Activated T-helper 1 cell treated with anti-CD3 and anti-CD28 coated beads, Interleukin-12 subunit alpha, Interleukin-12 subunit beta, Interleukin-2, Interleukin-4 antibody, amounts not matched to agents 30 ng/mL and 10 ng/mL and 1 ng/mL, durations not matched to agents 14 hours and 24 hours and 36 hours (primary cell): ENCODE measurements at places on chromosomes 13 and 19. TPM values are rescaled to one million over a fixed set of nuclear protein-coding genes. Genes with fewer than 3 reads are reported as not detected.

Gene CCL25
- total RNA-seq: not detected in 2 replicates

Gene ZNF223
- total RNA-seq: 0.18 TPM in 1 of 2 replicates, not detected in the other

DNA sequence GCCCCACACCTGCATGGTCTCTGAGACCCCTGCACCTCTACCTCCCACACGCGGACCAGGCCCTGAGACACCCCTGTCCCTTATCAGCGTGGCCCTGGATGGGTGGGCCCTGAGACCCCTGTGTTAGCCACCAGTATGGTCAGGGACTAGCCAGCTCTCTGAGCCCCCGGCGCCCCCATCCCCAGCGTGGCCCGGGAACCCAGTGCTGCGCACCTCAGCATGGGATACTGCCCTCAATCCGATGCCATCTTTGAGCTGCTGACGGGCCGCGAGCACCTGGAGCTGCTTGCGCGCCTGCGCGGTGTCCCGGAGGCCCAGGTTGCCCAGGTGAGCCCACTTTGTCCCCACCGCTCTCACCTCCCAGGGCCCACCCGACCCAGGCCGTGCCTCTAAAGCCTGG lies 5.0 kb upstream of the ARHGAP45 start:
- H3K4me1 ChIP-seq: peaks cover 18% of the 10 kb centered on the region
- H3K27ac ChIP-seq: no peak overlapping the region
- no peaks in the 10 kb centered on the region for H3K27me3 ChIP-seq
- DNase-seq: no peak
- H3K4me3 ChIP-seq: no peak overlapping the region

GRCh38 chr19:50266896-50267295 lies 62.3 kb downstream of the KCNC3 start:
- no peak overlapping the region for H3K4me3 ChIP-seq
- H3K4me1 ChIP-seq: no peaks in the 10 kb centered on the region
- no peaks in the 10 kb centered on the region for H3K36me3 ChIP-seq
- no peak overlapping the region for H3K27ac ChIP-seq
- peaks cover 4% of the 10 kb centered on the region for H3K27me3 ChIP-seq

GRCh38 chr19:13152356-13152973 lies 2.3 kb downstream of the IER2 start:
- H3K36me3 ChIP-seq: peaks cover 22% of the 10 kb centered on the region
- DNase-seq: no peak
- peak overlapping the region; percentile 99 for H3K27ac ChIP-seq
- H3K4me3 ChIP-seq: peak overlapping the region; percentile 95

DNA sequence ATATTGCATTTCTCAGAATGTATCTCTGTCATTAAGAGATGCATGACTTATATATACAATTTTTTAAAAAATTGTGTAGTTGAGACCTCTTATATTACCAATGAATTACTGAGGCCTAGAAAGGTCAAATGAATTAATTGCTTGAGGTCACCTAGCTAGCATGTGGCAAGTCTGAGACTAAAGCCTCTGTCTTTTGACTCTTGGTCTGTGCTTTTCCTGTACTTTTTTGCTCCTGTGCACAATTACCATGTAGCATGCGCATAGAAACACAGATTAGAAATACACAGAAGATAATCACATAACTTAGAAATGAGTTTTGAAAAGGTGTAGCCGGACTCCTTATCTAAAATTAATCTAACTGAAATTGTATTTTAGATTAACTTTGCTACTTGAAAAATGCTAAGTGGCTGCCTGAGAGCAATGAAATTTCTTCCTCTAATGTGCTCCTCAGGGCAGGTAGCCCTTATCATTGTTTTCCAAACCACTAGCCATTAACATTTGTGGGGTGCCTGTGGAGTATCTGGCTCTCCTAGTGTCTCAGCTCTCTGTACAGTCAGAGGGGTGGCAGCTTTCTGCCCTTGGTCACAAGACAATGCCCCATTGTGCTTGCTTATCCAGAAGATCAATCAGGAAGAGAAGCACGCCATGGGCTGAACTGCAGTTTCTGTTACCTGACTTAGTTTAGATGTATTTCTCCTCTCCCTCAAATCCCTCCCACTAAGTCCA lies 119.6 kb downstream of the RFC3 start:
- DNase-seq: no peak
- H3K4me3 ChIP-seq: no peak overlapping the region
- no peaks in the 10 kb centered on the region for H3K4me1 ChIP-seq
- H3K36me3 ChIP-seq: no peaks in the 10 kb centered on the region
- no peak overlapping the region for H3K27ac ChIP-seq
- peaks cover 2% of the 10 kb centered on the region for H3K27me3 ChIP-seq

GRCh38 chr13:40292536-40292935 lies 373.9 kb downstream of the FOXO1 start:
- no peak overlapping the region for H3K4me3 ChIP-seq
- no peak overlapping the region for H3K27ac ChIP-seq
- H3K4me1 ChIP-seq: peaks cover 14% of the 10 kb centered on the region
- no peak for DNase-seq
- H3K27me3 ChIP-seq: no peaks in the 10 kb centered on the region
- H3K36me3 ChIP-seq: peaks cover 4% of the 10 kb centered on the region
